ENCODE measurements at places on chromosomes 6 and 20. TPM values are rescaled to one million over a fixed set of nuclear protein-coding genes. Genes with fewer than 3 reads are reported as not detected.

HRH3 gene
- not detected for total RNA-seq

RIMS1 gene
- not detected for total RNA-seq

ALDH5A1 gene
- 2.3 TPM for total RNA-seq

ZC3H12D gene
- total RNA-seq, result not detected

HTR1E gene
- total RNA-seq, result not detected

TRIM40 gene
- total RNA-seq, result not detected

BPIFA1 gene
- total RNA-seq, result not detected

UNC93A gene
- not detected for total RNA-seq

PTPRT gene
- under 0.01 TPM for total RNA-seq

AK9 gene
- 3.2 TPM for total RNA-seq

ZNF391 gene
- 0.64 TPM for total RNA-seq

ZC2HC1B gene
- total RNA-seq, result not detected

C6orf120 gene
- 28.8 TPM for total RNA-seq

ASIP gene
- total RNA-seq, result not detected

FAM217A gene
- total RNA-seq, result not detected

TRIM15 gene
- total RNA-seq, result not detected

CDSN gene
- not detected for total RNA-seq

RPS18 gene
- 4,554 TPM for total RNA-seq

TMEM151B gene
- not detected for total RNA-seq

SCRT2 gene
- total RNA-seq, result not detected

GGT7 gene
- total RNA-seq, result 4.3 TPM

MYB gene
- total RNA-seq, result 0.24 TPM

BLCAP gene
- 48.0 TPM for total RNA-seq

PPIL4 gene
- total RNA-seq, result 21.5 TPM

B3GAT2 gene
- not detected for total RNA-seq
